ENCODE measurements at places on chromosomes 4 and X. TPM values are rescaled to one million over a fixed set of nuclear protein-coding genes. Genes with fewer than 3 reads are reported as not detected.

DNA sequence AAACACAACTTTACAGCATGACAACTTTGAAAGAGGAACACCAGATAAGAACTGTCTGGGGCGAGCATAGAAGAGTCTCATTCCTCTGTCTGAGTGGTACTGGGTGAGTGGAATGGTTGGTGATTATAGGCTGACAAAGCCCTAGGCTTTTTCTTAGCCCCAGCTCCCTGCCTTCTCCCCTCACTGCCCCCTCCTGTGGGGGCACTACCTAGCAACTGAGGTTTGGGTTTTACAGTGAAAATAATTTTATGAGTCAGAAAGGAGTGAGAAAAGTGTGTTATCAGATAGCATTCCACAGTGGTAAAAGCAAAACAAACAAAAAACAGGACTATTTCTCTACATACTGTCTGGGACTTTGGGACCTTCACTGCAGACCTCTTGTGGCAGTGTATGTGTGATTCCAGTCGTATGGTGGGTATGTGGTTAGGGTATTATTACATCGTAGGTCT lies 10.5 kb upstream of the TMEM165 start:
- DNase-seq = no peak
- H3K4me1 ChIP-seq = no peaks in the 10 kb centered on the region
- no peak overlapping the region for H3K27ac ChIP-seq

DNA sequence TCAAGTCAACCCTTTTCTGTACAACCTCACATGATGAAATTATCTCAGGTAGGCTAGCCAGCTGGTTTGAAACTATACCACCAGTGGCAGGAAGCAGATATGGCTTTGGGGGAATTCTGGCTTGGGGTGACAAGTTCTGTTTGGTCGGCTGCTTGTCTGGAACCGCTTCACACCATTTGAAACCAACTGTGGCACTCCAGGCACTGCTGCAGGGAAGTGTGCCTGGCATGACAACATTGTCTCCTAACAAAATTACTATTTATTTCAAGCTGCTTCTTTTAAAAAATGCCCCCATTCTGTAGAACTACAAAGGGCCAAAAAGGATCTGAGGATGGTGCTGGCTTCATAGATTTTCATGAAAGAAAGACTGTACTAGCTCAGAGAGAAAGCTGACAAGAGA lies 37.1 kb upstream of the GPM6B start:
- no peak overlapping the region for H3K4me3 ChIP-seq
- H3K4me1 ChIP-seq = no peaks in the 10 kb centered on the region
- no peaks in the 10 kb centered on the region for H3K27me3 ChIP-seq
- no peak overlapping the region for H3K27ac ChIP-seq

DNA sequence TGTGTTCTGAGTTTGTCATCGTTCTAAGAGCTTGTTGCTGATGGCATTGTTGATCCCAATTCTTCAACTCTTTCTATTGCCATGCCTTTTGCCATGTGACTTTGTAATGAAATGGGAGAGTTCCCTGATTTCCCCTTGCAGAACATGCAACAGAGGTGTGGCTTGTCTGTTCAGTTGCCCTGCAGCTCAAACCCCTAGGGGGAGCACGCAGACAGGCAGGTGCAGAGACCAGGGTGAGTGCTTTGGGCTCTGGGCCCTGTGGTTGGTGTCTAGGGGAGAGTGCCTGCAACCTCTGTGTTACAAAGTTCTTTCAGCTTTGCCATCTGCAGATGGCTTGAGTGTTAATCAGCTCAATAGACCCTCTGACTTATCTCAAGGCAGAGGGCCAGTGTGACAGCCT lies 332.7 kb downstream of the MID1IP1 start:
- no peaks in the 10 kb centered on the region for H3K36me3 ChIP-seq
- no peak overlapping the region for H3K4me3 ChIP-seq
- H3K27ac ChIP-seq = no peak overlapping the region
- peak; percentile 54 for DNase-seq

GRCh38 chrX:72659723-72660122 lies 54.4 kb downstream of the PHKA1 start:
- H3K4me1 ChIP-seq = no peaks in the 10 kb centered on the region
- H3K36me3 ChIP-seq = no peaks in the 10 kb centered on the region
- no peak for DNase-seq
- no peaks in the 10 kb centered on the region for H3K27me3 ChIP-seq
- no peak overlapping the region for H3K4me3 ChIP-seq

DNA sequence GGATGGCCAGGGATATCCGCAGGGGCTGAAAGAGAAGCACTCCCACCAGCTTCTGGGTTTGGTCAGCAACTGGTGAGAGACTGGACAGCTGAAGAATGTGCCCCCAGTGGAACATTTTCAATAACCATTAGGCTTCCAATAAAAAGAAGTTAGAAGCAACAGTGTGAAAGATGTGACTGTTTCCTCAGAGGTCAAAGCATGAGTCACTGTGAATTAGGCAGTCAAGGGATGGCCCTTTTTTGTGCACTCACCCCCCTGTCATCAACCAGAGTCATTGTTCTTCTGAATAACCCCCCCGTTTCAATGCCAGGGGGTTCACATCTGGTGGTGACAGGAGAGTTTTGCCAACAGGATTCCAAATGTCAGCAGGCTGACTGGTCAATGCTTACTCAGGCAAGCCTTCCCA lies 74.6 kb upstream of the SH3RF1 start:
- no peaks in the 10 kb centered on the region for H3K36me3 ChIP-seq
- no peak overlapping the region for H3K4me3 ChIP-seq
- no peak overlapping the region for H3K27ac ChIP-seq
- DNase-seq = no peak

DNA sequence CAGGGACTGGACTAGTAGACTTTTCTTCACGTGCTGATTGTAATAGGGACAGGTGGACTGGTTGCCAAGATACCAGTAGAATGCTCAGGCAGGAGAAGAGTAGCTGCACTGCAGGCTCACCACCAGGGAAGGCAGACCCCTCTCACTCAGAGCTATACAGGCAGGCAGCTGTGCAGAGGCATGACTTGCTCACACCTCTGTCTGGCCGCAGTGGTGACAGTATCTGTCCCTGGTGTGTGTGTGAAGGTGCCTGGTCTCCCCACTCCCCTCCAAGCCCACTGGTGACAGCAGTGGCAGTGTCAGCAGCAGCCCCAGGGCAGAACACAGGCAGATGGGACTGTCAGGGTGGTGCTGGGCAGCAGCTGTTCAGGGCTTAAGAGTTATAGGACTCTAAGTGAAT lies 140.7 kb downstream of the RPS6KA6 start:
- H3K4me3 ChIP-seq = no peak overlapping the region
- H3K36me3 ChIP-seq = no peaks in the 10 kb centered on the region
- no peaks in the 10 kb centered on the region for H3K27me3 ChIP-seq
- H3K27ac ChIP-seq = no peak overlapping the region
- DNase-seq = no peak
- no peaks in the 10 kb centered on the region for H3K4me1 ChIP-seq

GRCh38 chr4:152278172-152278504 lies 257.8 kb downstream of the FBXW7 start:
- H3K4me1 ChIP-seq = peaks cover 6% of the 10 kb centered on the region
- H3K36me3 ChIP-seq = no peaks in the 10 kb centered on the region
- no peak for DNase-seq
- no peak overlapping the region for H3K4me3 ChIP-seq

GRCh38 chr4:168773388-168774195 lies 236.5 kb downstream of the CBR4 start:
- no peaks in the 10 kb centered on the region for H3K27me3 ChIP-seq
- DNase-seq = no peak
- no peak overlapping the region for H3K27ac ChIP-seq
- no peak overlapping the region for H3K4me3 ChIP-seq

- H3K27me3 ChIP-seq = no peaks in the 10 kb centered on the region
- no peak overlapping the region for H3K27ac ChIP-seq
- no peaks in the 10 kb centered on the region for H3K4me1 ChIP-seq
- no peak for DNase-seq
- H3K36me3 ChIP-seq = no peaks in the 10 kb centered on the region
Observed at GRCh38 chr4:61922766-61923165, 722.6 kb downstream of the ADGRL3 start.

- H3K4me1 ChIP-seq = no peaks in the 10 kb centered on the region
- DNase-seq = no peak
- H3K27me3 ChIP-seq = no peaks in the 10 kb centered on the region
- H3K27ac ChIP-seq = no peak overlapping the region
- H3K36me3 ChIP-seq = peaks cover 3% of the 10 kb centered on the region
- no peak overlapping the region for H3K4me3 ChIP-seq
Observed at GRCh38 chr4:5224340-5224739, 173.1 kb downstream of the STK32B start.

- no peak overlapping the region for H3K27ac ChIP-seq
- H3K4me3 ChIP-seq = no peak overlapping the region
- no peaks in the 10 kb centered on the region for H3K36me3 ChIP-seq
- H3K27me3 ChIP-seq = no peaks in the 10 kb centered on the region
- no peaks in the 10 kb centered on the region for H3K4me1 ChIP-seq
Observed at GRCh38 chr4:78671903-78672815, 104.0 kb upstream of the BMP2K start.

DNA sequence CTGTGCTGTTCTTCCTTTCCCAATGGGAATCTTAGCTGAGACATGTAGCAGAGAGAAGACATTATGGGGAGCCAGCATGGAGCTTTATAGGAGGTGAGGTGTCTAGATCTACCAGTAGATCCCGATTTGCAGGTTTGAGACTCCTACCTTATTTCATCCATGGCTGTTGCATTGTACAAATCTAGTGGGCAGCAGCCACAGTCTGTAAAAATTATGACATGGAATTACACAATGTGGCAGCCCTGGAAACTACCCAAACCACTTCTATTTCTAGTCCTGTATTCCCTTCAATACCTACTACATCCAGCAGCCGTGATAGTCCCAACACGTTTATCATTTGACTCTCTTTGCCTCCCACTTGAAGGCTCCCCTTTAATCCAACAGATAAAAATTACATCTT lies 8.1 kb downstream of the ATP7A start:
- H3K4me3 ChIP-seq = no peak overlapping the region
- DNase-seq = no peak
- no peaks in the 10 kb centered on the region for H3K27me3 ChIP-seq
- no peak overlapping the region for H3K27ac ChIP-seq

Gene RASGEF1B
- 4.7 TPM for total RNA-seq

Gene NHSL2
- total RNA-seq = 7.2 TPM

Gene RP2
- 6.1 TPM for total RNA-seq

Gene SPATA18
- 2.0 TPM for total RNA-seq

Gene MOSPD2
- total RNA-seq = 12.1 TPM

Gene CFAP299
- not detected for total RNA-seq

Gene TNMD
- total RNA-seq = 2.1 TPM

Gene PDE6B
- 4.5 TPM for total RNA-seq

Gene TSC22D3
- 7.6 TPM for total RNA-seq

Gene STARD8
- total RNA-seq = 3.0 TPM
